PC-9 (cell line): ENCODE measurements at places on chromosomes 7 and 10. TPM values are rescaled to one million over a fixed set of nuclear protein-coding genes. Genes with fewer than 3 reads are reported as not detected.

Gene RHBDD2
- total RNA-seq, result 71.7 and 75.6 TPM in 2 replicates

Gene CALHM1
- not detected in 2 replicates for total RNA-seq

Gene GDF2
- total RNA-seq, result not detected in 2 replicates

Gene CLIP2
- 37.9 and 48.0 TPM in 2 replicates for total RNA-seq

Gene GALNT17
- total RNA-seq, result not detected in 2 replicates

Gene MYOZ1
- 0.22 and 0.75 TPM in 2 replicates for total RNA-seq

Gene CC2D2B
- not detected in 2 replicates for total RNA-seq

Gene MOGAT3
- total RNA-seq, result not detected in 2 replicates

Gene ZNF282
- total RNA-seq, result 32.5 and 35.9 TPM in 2 replicates

Gene AMPH
- not detected in 2 replicates for total RNA-seq
